ENCODE measurements at places on chromosomes 3 and 15.

DNA sequence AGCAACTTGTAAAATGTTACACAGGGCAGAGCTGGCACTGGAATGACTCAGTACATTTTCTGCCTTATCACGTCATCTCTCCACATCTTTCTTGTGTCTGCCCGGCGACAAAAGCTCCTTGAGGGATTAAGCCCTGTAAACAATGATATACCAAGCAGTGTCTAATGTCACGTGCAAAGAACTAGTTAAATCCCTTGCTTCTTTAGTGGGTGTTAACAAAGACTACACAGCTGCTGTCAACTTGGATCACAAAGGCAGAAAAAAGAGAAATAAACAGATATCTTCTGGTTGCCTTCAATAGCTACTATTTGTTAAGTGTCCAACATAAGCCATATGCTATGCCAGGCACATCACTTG lies 48.1 kb upstream of the FRMD4B start:
- DNase-seq: no peak

DNA sequence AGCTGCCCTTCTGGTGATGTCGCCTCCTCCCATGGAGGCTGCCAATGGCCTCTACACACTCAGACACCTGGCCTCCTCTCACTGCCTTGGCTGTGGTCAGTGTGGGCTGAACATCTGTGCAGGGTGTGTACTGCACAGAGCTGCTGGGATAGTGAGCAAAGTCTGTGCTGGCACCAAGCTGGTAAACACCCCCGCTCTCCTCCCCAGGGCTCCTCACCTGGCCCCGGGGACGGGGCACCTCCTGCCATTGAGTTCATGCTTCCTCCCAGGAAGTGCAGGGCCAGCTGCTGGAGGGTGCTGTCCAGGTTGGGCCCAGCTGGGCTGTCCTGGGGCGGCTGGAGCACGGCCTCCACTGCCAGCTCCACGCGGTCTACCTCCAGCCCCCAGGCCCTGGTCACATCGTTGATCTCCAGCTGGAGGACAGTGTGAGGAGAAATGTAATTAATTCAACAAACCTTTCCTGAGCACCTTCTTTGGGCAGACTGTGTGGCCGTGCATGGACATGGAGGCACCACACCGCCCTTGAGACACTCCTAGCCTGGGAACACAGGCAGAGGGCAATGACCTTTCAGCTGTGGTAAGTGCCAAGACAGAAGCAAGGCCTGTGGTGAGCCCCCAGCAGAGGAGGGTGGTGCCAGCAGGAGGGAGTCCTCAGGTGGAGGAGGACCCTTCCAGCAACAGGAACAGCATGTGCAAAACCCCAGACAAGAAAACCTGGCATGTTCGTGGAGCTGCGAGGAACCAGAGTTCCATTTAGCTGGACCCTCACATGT lies 6.8 kb downstream of the STOML1 start:
- DNase-seq: no peak

DNA sequence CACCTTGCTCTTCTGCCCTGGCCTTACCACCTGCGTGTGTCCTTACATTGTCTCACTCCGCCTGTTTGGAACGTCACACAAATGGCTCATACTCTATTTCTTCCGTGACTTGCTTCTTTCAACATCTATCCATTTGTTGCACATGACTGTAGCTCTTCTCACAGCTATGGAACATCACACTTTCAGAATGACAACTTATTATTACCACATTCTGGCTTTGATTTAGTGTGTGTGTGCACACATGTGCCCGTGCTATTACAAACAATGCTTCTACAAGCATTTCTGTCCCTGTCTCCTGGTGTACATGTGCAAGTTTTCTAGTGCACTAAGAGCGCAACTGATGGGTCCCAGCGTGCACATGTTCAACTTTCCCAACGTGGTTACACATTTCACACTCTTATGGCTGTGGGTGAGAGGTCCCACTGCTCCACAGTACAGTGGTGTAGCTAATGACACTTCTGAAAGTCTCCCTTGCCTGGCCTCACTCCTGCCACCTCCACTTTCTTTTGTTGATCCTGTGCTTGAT lies 37.8 kb downstream of the PTH1R start:
- no peak for DNase-seq

DNA sequence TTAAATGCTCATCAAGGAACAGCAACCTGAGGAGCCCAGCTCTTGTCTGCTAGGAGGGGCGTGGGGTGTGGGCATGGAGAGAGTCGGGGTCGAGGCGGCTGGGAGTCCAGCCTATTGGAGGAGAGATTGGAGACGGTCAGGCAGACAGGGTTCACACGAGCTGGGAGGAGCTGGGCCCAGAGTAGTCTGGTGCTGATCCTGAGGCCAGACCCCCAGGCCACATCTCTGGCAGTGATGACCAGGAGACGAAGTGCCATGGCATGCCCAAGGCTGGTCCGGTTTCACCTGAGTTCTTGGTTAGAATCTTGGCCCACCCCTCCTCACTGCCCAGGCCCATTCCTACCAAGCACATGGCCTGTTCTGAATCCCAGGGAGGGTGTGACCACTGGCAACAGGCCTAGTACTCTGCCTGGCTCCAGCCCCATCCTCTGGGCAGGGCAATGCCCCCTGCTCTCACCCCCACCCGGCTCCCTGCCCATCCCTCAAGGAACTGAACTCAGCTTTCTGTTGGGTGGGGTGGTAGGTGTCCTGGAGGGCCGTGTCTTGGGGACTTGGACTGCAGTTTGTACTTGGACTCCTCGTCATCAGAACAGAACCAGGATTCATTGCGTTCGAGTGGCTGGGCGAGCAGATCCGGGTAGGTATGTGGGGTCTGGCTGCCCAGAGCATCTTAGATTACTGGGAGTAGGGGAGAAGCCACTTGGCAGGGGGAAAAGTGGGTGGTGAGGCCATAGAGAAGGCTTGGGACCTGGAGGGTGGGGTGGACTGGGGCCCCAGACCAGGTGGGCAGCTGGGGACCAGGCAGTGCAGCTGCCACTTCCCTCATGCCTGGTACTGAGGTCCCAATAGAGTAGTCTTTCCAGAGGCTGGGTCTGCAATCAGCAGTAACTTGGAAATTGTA lies 20.8 kb downstream of the SLC28A1 start:
- DNase-seq: no peak

GRCh38 chr3:22431334-22431733 lies 680.3 kb upstream of the ZNF385D start:
- no peak for DNase-seq

- peak; percentile 24 for DNase-seq
Measured at GRCh38 chr3:141444586-141445285, 42.1 kb upstream of the RASA2 start.

GRCh38 chr15:76073554-76073953 lies 13.8 kb downstream of the TMEM266 start:
- peak; percentile 97 for DNase-seq

DNA sequence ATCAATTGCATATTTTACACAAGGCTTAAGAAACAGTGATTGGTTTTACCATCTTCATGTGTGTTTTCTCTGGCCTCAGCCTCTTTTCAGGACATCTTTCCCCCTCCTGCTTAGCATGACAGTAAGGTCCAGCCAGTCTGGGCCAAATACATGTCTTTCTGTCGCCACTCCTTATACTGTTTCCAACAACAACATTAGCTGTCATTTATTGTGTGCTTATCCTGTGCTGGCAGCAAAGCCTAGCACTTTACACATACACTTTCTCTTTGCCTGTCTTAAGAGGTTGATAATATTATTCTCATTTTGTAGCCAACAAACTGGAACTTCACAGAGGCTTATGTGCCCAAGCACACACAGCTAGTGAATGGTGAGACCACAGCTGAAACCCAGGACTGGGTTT lies 37.8 kb downstream of the B3GALNT1 start:
- DNase-seq: no peak

- no peak for DNase-seq
Measured at GRCh38 chr3:23648326-23648995, 157.3 kb upstream of the UBE2E1 start.

DNA sequence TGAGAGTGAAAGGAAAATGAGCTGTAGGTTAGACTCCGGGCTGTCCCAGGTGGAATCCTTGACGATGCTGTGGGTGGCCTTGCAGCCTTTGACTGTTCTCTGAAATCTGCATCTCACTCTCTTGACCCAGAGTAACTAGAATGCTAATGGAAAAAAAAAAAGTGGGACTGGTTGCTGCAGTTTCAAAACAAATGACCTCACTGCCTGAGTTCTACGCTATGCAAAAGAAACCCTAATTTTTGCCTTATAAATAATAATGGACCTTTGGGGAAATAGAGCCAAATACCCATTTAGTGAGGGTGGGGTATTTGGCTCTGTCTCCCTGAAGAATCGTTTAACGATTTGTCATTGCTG lies 309.7 kb upstream of the C2CD4B start:
- DNase-seq: peak; percentile 53

GRCh38 chr3:5254281-5255048 lies 67.0 kb downstream of the EDEM1 start:
- DNase-seq: no peak

GRCh38 chr3:171967137-171967783 lies 72.1 kb upstream of the FNDC3B start:
- no peak for DNase-seq

DNA sequence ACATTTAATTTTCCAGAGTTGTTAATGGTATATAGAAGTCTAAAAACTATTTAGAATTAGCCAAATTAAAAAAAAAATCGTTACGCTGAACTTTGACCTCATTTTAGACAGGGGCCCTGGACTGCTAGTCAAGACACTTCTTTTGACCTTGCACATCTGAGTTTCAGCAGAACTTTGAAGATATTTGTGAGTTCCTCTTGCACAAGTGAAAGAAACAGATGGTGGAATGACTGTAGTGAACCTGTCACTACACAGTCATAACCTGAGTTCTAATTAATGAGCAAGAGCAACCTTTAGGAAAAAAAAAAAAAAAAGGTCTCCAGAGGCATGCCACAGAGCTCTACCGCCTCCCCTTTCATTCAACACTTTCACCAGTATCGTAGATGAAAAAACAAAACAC lies 5.3 kb downstream of the MYO5C start:
- DNase-seq: no peak
